SW480 (cell line): ENCODE measurements at places on chromosomes 7 and 10.
A peak's percentile ranks its signal among the peaks of the same experiment; 100 is the strongest.

DNA sequence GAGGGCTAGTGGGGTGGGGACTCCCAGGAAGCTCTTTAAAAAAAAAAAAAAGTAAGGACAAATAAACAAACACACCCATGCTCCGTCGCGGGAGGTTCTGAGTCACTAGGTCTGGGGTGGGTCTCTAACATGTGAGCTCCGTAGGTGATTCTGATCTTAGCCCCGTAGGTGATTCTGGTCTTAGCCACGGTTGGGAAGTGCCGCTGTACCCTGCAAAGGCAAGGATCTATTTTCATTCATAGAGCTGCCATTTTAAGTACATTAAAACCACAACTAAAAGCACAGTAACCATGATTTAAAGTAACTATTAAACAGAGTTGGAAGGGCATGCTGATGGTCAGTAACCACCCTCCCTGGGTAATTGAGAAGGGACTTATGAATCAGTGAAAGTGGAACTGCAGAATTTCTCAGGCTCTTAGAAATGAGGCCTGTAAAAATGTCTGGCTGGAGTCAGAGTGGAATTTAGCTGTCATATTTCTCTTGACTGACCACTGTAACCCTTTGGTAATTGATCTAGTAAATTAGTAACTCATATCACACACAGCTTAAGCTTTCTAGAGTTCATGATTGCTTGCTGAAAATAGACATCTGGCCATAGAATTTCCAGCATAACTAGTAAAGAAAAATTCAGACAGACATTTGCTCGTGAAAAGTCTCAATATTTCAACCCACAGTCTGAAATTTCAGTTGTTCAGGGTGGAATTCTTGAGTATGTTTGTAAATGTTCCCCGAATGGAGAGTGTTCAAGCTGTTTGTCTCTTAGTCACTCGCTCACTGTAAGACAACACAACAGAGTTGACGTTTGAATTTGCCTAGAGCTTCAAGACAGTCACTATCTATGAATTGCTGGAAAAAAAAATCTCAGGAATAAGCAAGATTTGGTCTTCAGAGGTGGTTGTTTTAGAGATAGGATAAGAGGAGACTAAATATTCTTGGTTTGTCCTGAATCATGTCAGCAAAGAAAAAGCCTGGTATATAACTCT lies 34.2 kb upstream of the TCF7L2 start:
- DNase-seq, result peak; percentile 89

GRCh38 chr10:59791601-59792000 lies 38.3 kb upstream of the MRLN start:
- no peak for DNase-seq

GRCh38 chr7:156017916-156018700 lies 205.8 kb upstream of the SHH start:
- DNase-seq, result no peak

- DNase-seq, result no peak
These were observed 9.6 kb downstream of the DGKB start for GRCh38 chr7:14892961-14893360.

- no peak for DNase-seq
These were observed 235.3 kb downstream of the CALN1 start for GRCh38 chr7:72176875-72177274.

GRCh38 chr7:786472-787255 lies 45.6 kb upstream of the SUN1 start:
- DNase-seq, result peak; percentile 59

DNA sequence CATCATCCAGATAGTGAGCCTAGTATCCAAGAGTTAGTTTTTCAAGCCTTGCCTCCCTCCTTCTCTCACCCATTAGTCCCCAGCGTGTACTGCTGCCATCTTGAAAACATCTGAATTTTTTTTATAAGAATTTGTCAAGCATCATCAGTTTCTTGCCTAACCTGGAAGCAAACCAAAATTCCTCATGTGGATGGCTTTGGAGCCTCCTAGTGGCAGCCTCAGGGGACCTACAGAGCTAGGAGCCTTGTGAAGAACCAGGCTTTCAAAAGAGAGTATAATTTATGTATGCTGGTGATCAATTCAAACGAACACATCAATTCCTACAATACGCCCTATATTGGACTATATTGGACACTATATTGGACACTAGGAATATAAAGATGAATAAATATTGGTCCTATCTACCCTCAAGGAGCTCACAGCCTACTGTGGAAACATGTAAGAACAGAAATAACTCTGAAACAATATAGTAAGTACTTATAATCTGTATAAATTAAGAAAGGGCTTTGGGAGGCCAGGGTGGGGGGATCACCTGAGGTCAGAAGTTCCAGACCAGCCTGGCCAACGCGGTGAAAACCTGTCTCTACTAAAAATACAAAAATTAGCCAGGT lies 63.4 kb downstream of the HPSE2 start:
- DNase-seq, result peak; percentile 39

GRCh38 chr7:27868131-27868550 lies 128.2 kb downstream of the TAX1BP1 start:
- DNase-seq, result no peak

DNA sequence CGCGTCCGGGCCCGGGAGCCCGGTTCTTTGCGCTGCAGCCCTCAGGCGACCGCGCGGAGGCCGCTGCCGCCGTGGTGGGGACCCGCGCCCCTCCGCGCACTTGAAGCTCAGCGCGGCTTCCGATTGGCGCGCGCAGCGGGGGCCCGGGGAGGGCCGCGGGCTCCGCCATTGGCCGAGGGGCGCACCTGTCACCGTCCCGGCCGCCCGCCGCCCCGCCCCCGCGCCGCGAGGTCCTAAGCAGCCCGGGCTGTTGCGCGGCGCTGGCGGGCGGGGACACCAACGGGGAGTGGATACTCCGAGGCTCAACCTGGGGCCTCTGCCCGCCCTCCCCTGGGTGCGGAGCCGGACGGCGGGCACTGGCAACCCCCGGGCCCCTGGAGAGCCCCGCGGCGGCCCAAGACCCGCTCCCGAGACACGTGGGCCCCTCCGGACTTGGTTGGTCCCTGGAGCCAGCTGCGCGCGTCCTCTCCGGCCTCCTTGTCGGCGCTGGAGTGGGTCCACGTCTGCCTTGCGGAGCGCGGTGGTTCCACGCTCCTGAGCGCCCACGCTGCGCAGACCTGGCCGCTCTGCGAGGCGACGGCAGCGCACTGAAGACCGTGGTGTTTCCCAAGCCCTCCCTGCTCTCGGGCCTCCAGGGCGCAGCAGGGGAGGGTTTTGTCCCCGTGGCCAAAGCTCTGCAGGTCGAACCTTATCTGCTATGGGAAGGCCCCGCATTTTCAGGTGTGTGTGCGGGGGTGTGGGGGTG lies at the start of gene MNX1:
MNX1 (minus strand) TSS at position 76 of the 745 bp plus-strand sequence. CDS start 313 bp downstream, outside the sequence.
- DNase-seq, result peak; percentile 88

DNA sequence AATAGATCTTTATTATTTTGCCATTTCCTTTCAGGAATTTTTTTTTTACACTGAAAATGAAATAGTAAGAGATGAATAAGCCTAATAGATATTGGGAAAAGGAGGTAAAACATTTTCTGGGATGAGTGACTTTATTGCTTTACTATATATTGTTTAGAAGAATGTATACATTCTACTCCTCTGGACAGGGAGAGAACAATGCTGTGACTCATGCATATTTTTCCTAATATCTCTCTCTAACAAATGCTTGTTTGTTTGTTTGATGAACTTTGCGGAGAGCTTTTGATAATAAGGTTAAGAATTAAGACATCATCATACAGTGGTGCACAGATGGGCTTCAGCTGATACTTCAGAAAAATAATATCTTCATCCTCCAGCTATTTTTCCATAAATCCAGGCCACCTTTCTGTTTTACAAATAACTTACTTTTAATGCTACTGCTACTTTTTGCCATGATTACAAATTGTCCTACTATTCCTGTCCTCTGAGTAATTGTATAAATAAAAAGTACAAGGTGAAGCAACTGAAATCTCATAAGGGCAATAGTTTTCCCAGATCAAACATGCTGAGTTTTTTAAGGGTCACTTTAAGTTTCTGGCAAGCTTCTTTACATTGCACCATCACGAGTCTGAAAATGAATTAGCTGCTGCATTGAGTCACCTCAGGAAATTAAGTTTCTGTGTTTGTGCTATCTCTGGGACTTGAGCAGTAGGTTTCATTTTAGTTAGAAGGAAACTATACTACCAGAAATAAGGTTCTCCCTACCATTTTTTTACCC lies 207.3 kb upstream of the POT1 start:
- no peak for DNase-seq

DNA sequence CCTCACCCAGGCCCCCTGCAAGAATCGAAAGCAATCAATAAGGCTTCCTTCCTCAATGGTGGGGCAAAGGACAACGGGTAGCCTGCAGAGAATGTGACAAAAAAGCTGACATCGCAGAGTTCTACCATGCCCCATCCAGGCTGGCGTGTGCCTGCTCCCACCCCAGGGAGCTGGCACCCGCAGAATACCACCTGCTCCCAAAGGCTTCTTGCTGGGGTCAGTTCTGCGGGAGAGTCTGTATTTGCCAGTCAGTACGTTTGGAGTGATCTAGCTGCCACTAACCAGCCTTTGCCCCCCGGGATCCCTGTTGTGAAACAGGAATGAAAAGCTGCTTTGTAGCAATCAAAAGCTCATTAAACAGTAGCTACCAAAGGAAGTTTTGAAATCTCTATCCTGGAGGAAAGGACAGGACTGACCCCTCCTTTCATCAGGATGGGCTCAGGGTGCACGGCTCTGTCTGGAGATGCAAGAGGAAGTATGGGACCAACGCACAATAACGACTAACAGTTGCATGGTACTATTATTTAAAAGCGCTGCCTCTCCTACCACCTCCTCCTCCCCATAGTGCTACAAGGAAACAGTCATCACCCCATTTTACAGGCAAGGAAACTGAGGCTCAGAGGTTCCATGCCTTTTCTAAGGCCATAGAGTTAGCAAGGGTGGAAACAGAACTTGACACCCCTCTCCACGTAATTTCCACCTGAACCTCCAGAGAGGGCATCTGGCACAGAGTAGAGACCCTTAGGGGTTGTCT lies 67.0 kb downstream of the FGFR2 start:
- no peak for DNase-seq

DNA sequence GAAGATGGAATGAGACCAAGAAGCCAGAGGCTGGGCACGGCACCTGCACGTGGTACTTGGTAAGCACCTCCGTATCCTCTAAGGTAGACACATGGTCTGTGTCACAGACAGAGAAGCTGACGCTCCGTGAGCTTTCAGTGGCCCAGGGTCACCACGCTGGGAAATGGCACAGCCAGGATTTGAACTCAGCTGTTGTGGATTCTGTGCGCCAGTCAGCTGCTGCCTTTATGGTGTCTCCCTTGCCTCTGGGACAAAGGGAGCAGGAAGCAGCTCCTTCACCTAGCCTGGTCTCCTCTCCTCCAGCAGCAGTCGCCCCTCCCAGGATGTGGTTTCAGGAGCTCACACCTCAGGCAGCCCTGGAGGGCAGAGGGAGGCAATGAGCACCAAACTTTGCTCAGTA lies 110.8 kb downstream of the ARHGAP22 start:
- DNase-seq, result peak; percentile 26

DNA sequence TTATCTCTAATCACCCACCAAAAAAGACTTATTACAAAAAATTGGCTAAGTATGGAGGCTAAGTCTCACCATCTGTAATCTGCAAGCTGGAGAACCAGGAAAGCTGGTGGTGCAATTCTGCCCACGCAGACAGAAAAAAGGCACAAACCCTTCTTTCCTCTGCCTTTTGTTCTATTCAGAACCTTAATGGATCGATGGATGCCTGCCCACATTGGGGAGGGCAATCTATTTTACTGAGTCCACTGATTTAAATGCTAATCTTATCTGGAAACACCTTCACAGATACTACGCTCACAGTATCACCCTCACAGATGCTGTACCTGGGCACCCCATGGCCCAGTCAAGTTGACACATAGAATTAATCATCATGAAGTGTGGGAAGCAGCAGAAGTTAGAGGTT lies 10.2 kb downstream of the IGFBP3 start:
- DNase-seq, result no peak

GRCh38 chr10:131930586-131931330 lies 29.9 kb downstream of the PPP2R2D start:
- DNase-seq, result no peak

- peak; percentile 52 for DNase-seq
These were observed 646 bp downstream of the FAM13C start for GRCh38 chr10:59361663-59362143.

GRCh38 chr7:80517282-80517747 lies 5.5 kb upstream of the GNAT3 start:
- no peak for DNase-seq

- peak; percentile 23 for DNase-seq
These were observed 61.0 kb upstream of the SMIM30 start for GRCh38 chr7:113179313-113179712.

DNA sequence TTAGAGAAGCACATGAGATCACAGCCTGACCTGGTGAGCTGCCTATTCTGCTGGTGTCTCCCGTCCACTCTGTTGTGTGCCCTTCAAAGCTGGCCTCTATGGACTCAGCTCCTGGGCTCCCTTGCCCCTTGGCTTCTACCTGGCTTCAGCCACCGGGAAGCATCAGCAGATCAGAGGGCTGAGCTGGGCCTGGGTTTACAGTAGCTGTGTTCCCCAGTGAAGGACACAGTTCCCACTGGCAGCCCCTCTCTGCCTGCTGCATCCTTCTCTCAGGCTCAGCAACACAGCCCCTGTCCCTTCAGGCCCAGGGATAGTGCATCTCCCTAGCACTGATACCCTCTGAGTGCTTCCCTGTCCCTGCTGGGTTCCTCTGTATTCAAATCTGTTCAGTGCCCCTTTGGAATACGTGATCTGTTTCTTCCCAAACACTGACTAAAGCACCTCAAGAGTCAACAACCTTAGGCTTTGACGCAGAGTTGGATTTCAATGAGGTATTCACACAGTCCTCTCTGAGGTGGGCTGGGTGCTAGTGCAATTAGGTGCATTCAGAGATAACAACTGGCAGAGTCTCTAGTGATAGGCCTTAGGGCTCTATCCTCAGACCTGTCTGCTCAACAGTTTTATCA lies 109.8 kb downstream of the GRID1 start:
- DNase-seq, result no peak

GRCh38 chr7:150415161-150416153 lies 35.0 kb upstream of the GIMAP8 start:
- DNase-seq, result no peak

GRCh38 chr7:155586843-155587440 lies 40.6 kb upstream of the CNPY1 start:
- no peak for DNase-seq

DNA sequence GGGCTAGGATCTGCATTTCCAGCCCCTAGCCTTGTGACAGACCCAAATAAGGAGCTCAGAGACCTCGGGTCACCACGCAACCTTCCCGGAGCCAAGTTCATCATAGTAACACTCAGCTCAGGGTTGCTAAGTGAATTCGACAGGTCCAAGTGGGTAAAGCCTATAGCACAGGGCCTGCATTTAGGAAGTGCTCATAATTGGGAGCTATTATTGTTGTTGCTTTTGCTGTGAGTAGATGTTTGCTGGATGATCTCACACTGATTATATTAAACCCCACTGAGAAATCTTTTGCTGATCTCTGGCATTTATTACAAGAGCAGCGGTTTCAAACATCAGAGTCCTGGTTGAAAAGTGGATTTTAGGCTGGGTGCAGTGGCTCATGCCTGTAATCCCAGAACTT lies 20.3 kb upstream of the SAR1A start:
- DNase-seq, result no peak

GRCh38 chr10:101814466-101815071 lies 3.7 kb downstream of the OGA start:
- DNase-seq, result no peak

GRCh38 chr7:122312789-122313188 lies 8.2 kb upstream of the FEZF1 start:
- DNase-seq, result no peak

- no peak for DNase-seq
These were observed 92.4 kb upstream of the LEP start for GRCh38 chr7:128148676-128149075.

GRCh38 chr7:98641646-98642500 lies 24.8 kb downstream of the NPTX2 start:
- no peak for DNase-seq
